ENCODE measurements at places on chromosomes 6 and 20.

DNA sequence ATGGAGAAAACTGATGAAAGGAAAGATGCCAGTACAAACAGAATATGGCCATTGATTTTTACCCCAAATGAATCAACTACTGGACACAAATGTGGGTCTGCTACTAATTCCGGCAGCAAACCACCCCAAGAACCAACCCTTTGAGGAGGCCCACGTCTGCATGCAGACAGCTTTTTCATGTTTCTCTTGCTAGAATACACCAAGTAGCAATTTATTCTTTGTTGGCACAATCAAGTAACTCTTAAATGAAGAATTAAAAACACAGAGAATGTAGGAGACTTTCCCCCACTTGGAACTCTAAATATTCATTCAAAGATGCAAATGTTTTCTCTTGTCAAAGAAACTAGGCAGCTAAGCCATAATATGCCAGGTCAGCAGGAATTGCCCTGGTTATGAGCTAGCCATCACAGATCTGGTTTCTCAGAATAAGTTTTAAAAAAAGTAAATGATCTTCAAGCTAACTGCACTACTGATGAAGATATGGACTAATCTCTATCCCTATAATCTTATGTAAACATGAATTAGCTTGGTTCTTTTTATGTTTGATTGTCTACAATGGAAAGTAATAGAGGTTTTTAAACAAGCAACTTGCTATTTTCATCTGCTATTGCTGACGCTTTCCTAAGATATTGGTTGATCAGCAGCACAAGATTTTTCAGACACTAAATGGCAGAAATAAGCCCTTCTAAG is 163.1 kb upstream of the THEMIS start:
- no peak for DNase-seq

DNA sequence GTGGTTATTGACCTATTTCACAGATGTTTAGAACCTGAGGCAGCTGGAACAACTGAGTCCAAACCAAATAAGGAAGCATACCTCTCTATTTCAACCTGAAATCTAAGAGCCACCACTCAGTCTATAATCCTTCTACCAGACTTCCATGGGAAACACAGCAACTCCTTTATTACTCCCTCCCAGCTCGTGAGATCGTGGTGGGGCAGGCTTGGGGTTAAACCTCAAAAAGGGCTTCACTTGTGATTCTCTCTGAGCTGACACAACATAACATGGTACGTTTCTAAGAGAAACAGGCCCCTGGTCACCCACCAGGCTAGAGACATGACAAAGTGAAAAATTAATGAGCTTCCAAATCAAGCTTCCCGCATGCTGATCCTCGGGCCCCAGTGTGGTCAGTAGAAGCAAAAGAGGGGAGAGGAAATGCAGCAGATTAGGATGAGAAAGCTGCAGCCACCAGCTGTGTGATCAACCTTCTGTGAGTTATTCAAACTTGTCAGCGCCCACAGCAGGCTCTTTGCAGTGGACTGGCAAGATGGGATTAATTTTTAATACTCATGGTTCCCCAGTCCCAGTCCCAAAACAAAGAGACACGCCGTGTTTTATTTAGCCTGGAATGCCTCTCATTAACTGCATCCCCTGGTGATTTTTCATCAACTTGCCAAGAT is 9.3 kb downstream of the PKHD1 start:
- DNase-seq, result no peak

- no peak for DNase-seq
These were observed 117.5 kb upstream of the SIRPG start for GRCh38 chr20:1775117-1775516.

- DNase-seq, result no peak
These were observed 962 bp downstream of the DDX27 start for GRCh38 chr20:49219924-49220831.

DNA sequence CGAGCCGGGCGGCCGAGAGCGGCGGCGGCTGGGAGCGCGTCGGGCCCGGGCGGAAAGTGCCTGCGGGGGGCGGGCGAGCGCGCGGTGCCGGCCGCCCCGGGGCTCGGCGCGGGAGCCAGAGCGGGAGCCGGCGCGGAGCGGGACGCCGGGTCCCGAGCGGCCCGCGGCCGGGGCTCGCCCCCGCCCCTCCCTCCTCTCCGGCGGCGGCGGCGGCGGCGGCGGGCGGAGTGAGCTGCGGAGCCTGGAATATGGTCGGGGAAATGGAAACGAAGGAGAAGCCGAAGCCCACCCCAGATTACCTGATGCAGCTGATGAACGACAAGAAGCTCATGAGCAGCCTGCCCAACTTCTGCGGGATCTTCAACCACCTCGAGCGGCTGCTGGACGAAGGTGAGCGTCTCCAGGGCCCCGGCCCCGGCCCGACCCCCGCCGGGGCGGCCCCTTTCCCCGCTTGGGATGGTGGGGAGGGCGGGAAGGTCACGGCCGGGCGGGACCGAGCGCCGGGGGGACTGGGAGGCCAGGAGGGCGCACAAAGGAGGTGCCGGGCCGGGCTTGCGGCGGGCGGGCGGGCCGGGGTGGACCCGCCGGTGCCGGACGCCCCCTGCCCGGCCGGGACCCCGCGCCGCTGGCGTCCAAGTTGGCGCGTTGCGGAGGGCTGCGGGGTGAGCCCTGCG is 565 bp downstream of the QKI start:
- DNase-seq, result no peak

- DNase-seq, result no peak
These were observed 74.4 kb upstream of the GATA5 start for GRCh38 chr20:62550087-62550632.

DNA sequence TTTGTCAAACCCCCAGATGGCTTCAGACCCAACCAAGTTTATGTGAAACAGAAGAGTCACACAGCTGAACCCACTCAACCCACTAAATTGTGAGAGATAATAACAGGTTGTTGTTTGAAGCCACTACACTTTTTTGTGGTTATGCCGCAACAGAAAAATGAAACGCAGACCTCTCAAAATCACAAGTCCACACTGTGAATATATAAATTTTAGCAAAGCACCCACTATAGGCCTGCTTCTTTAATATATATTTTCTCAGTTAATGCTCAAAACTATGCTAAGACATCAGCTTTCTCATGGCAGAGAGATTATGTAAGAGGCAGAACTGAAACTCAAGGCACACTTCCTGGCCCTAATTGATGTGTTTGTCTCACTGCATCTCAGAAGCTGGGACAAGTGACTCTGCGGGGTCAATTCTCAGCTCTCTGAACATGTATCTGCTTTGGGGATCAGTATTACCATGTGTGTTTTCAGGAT is 27.7 kb downstream of the MAP3K5 start:
- DNase-seq, result no peak

GRCh38 chr6:119739769-119740168 is 390.2 kb upstream of the MAN1A1 start:
- no peak for DNase-seq

GRCh38 chr6:144449911-144450597 is 164.9 kb downstream of the UTRN start:
- DNase-seq, result no peak

GRCh38 chr6:131733376-131734016 is 22.7 kb upstream of the CTAGE9 start:
- no peak for DNase-seq

- DNase-seq, result no peak
These were observed 62.4 kb upstream of the TMEM200A start for GRCh38 chr6:130303431-130303830.

DNA sequence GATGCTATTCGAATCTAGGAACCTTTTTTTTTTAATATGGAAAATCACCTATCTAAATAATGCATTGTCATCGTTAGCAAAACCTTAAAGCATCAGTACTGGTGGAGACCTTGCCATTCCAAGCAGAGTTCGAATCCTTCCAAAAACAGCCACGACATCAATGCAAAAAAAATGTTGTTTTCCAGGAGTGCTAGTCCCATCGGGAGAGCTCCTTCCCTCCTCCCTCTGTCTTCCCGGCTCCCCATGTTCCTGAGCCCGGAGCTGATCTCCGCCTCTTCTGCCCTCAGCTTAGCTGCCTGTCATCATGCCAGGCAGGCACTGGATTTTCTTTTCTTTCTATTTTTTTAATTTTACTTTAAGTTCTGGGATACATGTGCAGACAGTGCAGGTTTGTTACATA is 153.6 kb upstream of the QKI start:
- DNase-seq, result no peak
